ENCODE measurements at places on chromosomes 16 and 17.
A peak's percentile ranks its signal among the peaks of the same experiment; 100 is the strongest.

DNA sequence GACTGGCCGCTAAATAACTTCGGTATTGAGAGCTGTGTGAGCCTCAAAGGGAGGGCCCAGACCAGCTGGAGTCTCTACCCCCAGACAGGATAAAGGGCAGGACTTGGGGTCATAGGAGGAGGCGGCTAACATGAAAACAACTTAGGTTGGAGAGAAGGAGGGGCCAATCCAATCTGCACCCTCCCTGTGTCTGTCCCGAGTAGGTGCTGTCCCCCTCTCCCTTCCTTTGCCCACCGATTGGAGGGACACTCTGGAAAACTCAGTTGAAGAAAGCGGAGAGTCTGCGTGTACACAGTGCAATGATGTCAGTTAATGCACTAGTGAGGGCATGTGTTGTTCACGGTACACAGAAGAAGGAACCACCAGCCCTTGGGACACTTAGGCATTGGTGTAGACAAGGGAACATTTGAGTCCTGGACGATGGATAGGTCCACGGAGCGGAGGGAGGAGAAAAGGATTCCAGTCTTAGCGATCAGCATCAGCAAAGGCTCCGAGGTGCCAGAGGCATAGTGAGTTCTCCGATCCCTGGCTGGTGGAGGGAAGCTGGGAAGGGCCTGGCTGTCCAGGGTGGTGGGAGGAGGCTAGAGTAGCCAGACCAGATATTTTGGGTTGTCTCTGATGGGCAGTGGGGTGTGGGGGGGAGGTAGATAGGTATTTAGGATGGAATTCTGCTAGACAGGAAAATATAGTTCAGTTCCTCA is 761 bp downstream of the NOL3 start:
- DNase-seq: no peak

GRCh38 chr17:36470499-36470898 is 16.0 kb upstream of the ZNHIT3 start:
- no peak for DNase-seq

- peak; percentile 22 for DNase-seq
These were observed 29.9 kb downstream of the PLCG2 start for GRCh38 chr16:81808933-81809480.

- DNase-seq: no peak
These were observed 17.0 kb upstream of the THAP11 start for GRCh38 chr16:67825119-67825518.

DNA sequence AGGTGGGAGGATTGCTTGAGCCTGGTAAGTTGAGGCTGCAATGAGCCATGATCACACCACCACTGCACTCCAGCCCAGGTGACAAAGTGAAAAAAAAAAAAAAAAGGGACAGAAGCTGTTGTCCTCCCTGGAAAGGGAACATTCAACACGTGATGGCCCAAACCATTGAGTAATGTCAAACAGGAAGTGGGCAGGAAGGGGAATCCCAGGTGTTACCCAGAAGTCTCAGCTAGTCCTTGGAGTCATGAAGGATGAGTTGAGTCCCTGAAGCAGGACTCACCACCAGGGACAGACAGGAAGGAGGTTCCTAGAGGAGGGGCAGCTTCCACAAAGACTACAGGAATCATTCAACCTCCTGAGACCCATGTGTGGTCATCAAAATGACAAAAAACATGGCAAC is 19.8 kb upstream of the CMIP start:
- DNase-seq: peak; percentile 16

DNA sequence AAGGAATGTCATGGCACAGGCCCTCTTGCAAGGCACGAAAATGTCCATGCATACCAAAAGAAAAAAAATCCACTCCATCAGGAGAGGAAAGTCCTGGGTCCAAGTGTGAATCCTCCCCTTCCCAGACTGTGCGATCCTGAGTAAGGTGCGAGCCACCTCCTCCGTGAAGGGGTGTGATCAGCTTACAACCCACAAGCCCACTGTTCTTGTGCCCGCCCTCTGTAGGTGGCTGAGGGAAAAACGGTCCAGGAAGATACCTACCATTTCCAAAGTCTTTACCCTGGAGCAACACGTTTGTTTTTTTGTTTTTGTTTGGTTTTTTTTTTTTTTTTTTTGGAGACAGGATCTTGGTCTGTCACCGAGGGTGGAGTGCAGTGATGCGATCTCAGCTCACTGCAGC is 116.5 kb downstream of the ZNF423 start:
- no peak for DNase-seq

DNA sequence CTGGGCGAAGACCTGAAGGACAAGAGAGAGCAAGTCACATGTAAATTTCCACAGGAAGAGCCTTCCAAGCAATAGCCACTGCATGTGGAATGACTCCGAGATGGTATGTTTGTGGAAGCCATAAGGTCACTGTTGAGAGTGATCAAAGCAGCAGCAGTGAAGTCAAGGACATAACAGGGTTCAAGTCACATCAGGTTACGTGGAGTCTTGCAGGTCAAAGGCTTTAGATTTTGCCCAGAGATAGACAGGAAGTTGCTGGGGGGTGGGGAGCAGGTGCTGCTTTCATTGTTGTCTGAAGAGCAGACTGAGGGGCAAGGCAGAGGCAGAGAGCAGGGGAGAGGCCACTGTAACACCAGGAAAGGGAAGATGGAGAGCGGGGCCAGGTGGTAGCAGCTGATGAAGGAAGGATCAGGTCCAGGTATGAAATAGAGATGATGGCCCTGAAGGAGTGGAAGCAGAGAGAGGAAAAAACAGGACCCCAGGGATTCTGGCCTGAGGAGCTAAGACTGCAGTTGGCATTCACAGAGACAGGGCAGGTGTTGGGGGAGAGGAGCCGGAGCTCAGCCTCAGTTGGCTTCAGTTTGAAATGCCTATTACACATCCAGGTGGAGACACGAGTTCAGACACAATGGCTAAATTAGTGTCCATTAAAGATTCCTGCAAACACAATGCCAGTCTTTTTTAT is 129.3 kb upstream of the AXIN2 start:
- no peak for DNase-seq

DNA sequence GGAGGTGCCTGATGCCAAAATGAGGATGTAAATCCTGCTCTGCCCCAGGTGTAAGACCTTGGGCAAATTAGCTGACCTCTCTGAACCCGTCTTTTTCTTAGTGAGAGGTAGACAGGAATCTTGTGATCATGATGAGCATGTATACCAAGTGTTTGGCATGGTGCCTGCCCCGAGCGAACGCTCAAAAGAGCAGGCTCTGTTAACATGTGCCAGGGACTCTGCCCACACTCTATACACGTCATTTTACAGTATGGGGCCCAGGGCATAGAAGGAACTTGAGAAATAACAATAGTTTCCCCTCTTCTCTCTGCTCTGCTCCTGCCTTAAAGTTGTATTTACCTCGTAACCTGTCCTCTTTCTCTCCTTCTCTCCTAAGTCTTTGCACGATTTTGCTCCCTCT is 9.3 kb upstream of the MAF start:
- no peak for DNase-seq

DNA sequence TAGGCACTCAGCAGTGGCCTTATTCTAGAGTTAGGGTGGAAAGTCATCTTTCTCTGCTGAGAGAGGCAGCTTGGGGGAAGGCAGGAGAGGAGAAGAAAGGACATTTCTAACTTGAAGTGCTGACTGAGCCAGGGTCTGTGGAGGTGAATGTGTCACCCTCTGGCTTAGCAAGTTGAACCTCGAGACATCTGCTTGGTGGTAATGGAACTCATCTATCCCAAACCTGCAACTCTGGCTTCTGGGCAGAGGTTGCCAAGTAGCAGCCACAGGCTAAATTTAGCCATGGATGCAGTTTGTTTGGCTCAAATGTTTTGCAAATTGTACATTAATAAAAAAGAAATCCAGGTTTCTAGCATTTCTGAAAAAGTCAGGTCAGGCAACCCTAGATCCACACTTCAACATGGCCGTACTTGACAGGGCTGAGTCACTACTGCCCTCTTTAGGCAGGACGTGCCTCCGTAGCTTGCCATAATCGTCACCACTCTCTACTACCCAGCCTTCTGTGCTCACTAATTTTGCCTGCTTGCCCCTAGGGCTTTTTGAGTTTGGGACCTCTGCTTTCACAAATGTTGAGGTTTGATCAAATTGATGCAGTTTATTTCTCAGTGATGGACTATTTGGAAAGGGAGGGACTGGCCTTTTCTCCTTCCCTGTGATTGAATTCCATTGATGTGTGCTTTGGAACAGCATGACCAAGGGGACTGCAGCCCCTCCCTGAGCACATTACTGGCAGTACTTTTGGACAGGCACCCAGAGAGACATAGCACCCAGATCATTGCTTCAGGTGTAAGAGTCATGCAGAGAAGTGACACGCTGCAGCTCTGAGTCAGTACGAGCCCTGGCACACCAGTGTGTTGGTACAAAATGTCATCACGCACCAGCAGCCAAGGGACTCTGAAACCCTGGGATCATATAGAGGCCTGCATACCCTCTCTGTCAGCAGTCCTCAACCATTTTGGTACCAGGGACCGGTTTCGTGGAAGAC is 5.2 kb downstream of the CDH13 start:
- DNase-seq: no peak

DNA sequence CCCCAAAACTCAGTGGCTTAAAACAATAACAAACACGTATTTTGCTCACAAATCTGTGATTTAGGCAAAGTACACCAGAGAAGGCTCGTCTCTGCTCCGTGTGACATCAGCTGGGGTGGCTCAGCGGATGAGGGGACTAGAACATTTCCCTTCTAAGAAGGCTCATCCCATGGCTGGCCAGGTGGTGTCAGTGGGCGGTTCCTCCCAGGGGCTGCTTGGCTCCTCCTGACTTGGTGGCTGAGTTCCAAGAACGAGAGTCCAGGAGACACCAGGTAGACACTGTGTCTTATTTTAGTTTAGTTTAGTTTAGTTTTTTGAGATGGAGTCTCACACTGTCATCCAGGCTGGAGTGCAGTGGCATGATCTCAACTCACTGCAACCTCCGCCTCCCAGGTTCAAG is 5.6 kb upstream of the CHMP6 start:
- DNase-seq: no peak

DNA sequence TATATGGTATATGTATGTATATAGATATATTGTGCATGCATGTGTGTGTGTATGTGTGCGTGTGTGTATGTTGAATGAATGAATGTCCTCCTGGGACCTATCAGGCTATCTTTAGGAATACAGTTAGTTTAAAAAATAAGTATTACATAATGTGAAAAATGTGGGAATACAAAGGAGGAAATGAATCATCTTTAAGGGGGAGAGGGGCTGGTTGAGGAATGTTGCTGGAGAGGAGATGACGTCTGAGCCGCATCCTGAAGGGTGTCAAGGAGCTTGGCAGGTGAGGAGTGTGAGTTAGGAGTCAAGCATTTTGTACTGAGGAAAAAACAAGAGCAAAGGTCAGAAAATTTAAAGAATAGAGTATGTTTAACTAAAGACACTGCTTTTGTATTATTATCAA is 62.4 kb upstream of the NLK start:
- DNase-seq: no peak

GRCh38 chr16:83727018-83727417 is 80.8 kb upstream of the HSBP1 start:
- DNase-seq: no peak

DNA sequence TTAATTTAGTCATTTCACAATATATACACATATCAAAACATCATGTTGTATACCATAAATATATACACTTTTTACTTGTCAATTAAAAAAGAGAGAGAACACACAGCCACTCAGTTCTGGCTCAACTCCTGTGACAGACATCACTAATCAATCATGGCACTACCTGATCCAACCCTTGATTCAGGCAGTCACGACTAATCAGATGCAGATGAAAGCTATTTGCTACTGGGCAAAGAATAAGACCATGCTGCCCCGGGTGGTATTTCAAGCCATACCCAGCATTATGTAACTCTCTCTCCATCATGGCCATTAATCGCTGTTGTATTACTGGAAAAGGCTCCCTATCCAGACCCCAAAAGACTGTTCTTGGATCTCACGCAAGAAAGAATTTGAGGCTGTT is 345.7 kb downstream of the HAPSTR1 start:
- no peak for DNase-seq

GRCh38 chr16:47873434-47873833 is 282.4 kb downstream of the ABCC12 start:
- no peak for DNase-seq

DNA sequence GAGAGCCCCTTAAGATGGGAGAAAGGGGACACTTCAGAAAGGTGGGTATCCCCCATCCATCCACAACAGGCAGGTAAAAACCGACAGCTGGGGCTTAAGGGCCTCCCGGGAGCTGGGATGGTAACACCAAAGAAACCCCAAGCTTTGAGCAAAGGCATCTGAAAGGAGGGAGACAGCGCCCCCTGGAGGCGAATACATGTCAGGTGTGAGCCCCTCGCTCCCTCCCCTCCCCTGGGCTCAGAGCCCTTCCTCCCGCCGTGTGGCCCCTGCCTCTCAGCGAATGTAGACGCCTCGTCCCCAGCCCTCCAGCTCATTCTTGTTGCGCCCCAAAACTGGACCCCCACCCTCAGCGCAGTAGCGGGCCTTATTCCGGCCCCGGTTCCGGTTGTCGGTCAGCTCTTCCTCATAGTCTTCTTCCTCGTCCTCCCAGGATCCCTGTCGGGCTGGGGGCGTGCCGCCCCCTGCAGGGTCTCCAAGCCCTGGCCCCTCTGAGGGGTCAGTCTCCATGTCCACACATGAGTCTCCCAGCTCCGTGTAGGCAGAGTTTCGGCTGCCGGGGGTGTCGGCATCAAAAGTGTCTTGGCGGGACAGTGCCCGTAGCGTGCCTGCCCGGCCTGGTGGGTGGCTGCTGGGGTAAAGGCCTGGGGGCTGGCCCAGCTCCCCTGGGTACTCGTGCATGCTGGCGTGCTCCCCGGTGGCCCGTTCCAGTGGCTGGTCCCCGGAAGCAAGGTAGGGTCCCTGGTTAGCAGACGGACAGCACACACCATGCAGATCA is 9.1 kb upstream of the ARL5C start:
- DNase-seq: peak; percentile 78

DNA sequence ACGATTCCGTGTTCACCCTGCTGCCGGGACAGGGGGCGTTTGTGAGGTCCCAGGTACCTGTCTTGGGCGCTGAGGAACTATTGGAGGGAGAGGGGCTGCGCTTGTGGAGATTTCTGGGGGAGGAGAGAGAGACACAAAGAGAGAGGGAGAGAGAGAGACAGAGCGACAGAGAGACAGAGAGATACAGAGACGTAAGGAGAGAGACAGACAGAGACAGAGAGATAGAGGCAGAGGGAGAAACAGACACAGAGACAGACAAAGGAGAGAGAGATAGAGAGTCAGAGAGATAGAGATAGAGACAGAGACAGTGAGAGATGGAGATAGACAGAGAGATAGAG is 24.5 kb upstream of the ITGAX start:
- no peak for DNase-seq

- DNase-seq: no peak
These were observed 6.1 kb upstream of the PDP2 start for GRCh38 chr16:66874079-66874775.

- no peak for DNase-seq
These were observed 14.9 kb downstream of the FLYWCH1 start for GRCh38 chr16:2926650-2926999.
